ENCODE measurements at places on chromosomes 7 and 10.

GRCh38 chr10:121133901-121134300 lies 282.7 kb downstream of the WDR11 start:
- no peak for DNase-seq

GRCh38 chr10:123027861-123028260 lies 19.1 kb downstream of the ACADSB start:
- no peak for DNase-seq

- DNase-seq, result no peak
These were observed 16.5 kb upstream of the UBE2D1 start for GRCh38 chr10:58318346-58318745.

DNA sequence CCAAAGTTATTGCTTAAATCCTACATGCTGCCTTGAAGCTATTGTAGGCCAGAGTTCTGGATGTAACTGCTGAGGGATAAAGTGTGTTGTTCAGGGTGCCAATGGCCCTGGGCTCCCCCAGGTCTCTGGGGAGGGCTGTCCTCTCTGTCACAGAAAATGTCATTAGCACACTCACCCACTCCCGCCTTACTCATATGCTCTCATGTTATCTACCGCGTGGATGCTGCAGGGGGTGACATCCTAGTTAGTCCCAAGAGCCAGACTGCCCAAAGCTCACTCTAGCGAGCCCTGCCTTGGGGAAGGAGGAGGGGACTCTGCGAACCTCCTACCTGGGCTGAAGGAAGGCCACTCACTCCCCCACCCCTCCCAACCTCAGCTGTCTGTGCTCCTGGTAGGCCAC lies 122.5 kb downstream of the FRMD4A start:
- DNase-seq, result no peak

DNA sequence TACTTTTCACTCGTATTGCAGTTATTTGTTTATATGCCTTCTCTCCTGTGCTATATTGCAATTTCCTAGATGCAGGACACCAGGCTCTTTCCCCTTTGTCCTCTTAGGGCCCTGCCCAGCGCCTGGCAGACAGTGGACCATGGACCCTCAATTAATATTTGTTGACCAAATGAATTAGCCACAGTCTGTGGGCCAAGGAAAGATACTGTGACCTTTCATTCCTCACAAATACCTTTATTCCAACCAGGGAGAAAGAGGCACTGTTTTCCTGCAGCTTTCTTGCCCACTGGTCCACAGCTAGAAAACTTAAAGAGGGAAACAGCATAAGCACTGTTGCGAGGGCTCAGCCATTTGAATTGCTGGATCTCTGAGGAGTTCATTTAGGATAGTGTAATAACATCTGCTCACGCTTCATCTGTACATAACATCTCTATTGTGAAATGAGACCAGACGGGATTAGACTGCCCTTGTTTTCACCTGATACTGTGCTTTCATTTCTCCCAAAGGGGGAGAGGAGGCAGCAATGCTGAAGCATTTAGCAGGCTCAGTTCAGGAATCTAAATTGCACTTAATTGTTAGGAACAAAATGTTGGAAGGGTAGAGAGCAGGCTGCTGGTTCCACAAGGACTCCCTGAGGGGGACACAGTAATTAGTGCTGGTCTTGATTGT lies 46.7 kb downstream of the TNS3 start:
- no peak for DNase-seq

- no peak for DNase-seq
These were observed 94.3 kb upstream of the PDE1C start for GRCh38 chr7:32164341-32164996.

- no peak for DNase-seq
These were observed 5.4 kb upstream of the PDE1C start for GRCh38 chr7:32075612-32076011.

DNA sequence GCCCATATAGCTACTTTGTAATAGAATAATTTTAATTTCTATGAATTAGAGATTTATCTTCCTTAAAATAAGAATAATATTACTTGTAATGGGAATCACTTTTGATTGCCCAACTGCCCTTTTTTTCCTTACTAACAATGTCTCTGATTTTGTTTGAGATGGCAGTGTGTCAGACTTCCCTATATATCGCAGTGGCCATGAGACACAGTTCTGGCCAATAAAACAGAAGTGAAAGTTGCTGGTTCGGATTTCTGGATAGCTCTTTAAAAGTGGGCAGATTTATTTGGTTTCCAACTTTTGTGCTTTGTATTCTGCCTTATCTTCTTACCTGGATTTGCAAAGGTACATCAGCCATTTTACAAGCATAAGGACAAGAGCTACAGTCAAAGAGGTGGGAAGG lies 170.2 kb downstream of the PPP1R17 start:
- no peak for DNase-seq

DNA sequence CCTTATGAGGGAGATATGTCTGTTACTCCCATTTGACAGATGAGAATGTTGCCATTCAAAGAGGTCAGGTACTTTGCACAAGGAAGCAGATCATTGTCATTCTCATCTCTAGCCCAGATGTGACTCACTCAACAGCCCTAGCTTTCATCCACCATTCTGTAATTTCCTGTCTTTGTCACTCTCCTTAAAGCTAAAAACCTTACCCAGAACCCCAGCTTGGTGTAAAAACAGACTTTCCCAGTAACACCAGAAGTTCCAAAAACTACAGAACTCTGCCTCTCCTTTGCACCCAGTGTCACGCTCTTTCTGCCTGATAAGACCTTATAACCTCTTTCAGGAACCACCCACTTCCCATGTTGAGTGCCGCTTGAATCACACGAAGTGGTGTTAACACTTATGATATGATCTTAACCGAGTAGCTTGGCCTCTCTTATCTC lies 89.1 kb upstream of the SP4 start:
- DNase-seq, result peak; percentile 76

DNA sequence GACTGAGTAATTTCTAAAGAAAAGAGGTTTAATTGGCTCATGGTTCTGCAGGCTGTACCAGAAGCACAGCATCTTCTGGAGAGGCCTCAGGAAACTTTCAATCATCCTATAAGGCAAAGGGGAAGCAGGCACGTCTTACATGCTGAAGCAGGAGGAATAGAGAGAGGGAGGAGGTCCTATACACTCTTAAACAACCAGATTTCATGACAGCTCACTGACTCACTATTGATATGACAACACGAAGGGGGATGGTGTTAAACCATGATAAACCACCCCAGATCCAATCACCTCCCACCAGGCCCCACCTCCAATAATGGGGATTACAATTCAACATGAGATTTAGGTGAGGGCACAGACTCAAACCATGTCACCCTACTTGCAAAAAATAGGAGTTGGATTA lies 201.5 kb downstream of the CDK14 start:
- DNase-seq, result no peak

DNA sequence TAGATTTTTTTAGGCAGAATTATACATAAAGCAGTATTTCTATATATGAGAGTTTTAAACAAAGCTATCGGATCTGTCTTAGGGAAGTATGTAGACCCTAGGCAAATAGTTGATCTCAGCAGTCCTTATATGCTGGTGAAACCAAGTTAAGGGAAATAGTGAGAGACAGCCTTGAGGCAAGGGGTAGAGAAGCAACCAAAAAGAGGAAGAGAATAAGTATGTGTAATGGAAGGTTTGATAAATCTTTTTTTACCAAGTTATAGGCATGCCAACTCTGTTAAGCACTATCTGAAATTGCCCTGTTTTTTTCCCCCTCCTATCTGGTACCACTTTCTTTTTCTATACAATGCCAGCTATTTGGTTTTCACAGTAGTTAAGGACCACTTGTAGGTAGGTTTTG lies 19.9 kb downstream of the SPAG6 start:
- no peak for DNase-seq

GRCh38 chr10:110115784-110116520 lies 91.5 kb upstream of the MXI1 start:
- DNase-seq, result no peak

- no peak for DNase-seq
These were observed 341.6 kb downstream of the PLXNA4 start for GRCh38 chr7:132234711-132235110.

DNA sequence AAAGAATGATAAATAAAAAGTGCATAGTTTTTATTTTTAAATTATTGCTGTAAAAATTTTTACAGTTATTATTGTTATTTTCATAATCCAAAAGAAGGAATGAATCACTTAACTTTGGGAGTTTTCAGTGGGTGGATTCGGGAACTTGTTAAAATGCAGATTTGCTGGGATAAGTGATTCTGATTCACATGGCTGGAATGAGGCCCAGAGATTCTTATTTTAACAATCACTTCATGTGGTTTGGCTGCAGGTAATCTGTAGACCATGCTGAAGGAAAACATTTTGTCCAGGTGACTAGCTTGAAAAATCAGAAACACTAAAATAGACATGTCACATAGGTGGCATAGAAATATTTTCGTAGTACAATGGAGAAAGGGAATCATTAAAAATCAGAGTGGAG lies 13.9 kb downstream of the CROT start:
- no peak for DNase-seq

GRCh38 chr10:127905848-127906261 lies 1.0 kb upstream of the PTPRE start:
- DNase-seq, result no peak

- no peak for DNase-seq
These were observed 26.5 kb upstream of the CHST15 start for GRCh38 chr10:124119946-124120345.

- DNase-seq, result no peak
These were observed 18.2 kb upstream of the CHST3 start for GRCh38 chr10:71945819-71946474.

DNA sequence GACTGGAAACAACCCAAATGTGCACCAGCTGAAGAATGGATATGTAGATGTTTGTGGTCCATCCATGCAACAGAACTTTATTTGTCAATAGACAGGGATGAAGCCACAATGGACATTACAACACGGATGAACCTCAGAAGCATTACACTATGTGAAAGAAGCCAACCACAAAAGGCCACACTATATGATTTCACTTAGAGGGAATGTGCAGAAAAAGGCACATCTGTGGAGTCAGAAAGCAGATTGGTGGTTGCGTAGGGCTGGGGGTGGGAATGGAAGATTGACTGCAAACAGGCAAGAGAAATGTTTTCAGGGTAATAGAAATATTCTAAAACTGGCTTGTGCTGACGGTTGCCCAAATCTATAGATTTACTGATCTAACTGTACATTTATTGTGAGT lies 34.3 kb upstream of the WASHC2A start:
- DNase-seq, result no peak

DNA sequence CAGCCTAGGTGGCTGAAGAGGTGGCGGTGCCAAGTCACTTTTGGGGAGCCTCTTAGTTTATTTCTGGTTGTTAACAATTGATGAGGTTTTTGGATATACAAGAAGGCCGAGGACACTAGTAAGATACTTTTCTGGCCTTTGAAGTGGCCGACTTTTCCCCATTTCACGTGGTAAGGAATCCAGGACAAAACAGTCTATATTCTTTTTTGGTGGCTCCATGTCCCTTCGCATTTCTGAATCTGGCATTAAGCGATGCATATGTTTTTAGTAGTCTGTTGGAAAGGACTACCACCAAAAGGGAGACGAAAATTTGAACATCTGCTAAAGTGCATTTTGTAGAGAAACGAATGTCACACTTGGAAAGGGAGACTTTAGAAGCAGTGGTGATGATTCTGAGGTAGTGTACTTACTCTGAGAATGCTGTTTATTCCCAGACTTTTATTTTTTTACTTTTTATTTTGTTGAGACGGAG lies 1.5 kb downstream of the MLLT10 start:
- DNase-seq, result no peak

- no peak for DNase-seq
These were observed 51.7 kb upstream of the FZD1 start for GRCh38 chr7:91212582-91212981.

GRCh38 chr10:131259535-131259934 lies 52.0 kb downstream of the TCERG1L start:
- DNase-seq, result no peak

DNA sequence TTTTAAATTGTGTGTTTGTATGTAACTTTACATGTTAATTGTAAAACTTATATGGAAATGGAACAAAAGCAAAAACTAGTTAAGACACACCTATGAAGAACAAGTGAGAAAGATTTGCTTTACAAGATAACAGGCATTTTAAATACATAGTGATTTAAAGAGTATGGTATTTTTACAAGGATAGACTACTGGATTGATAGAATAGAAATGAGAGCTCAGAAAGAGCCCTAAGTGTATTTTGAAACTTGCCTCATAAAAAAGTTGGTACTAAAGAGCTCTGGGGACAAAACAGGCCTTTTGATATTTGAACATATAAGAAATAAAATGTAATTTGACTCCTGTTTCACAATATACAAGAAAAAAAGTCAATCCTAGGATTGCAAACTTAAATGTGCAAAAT lies 928.4 kb downstream of the REEP3 start:
- no peak for DNase-seq

GRCh38 chr7:51705701-51706100 lies 389.1 kb upstream of the COBL start:
- no peak for DNase-seq

DNA sequence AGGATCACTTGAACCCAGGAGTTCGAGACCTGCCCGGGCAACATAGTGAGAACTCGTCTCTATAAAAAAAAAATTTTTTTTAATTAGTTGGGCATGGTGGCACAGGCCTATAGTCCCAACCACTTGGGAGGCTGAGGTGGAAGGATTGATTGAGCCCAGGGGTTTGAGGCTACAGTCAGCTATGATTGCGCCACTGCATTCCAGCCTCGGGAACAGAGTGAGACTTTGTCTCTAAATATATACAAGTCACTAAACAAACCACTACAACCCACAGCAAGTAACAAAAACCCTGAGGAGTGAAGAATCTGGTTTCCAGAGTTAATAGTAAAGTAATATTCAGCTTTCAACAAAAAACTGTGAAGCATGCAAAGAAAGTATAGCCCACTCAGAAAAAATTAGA lies 32.7 kb upstream of the HHEX start:
- DNase-seq, result no peak

GRCh38 chr10:72107325-72108003 lies 19.1 kb upstream of the SPOCK2 start:
- DNase-seq, result peak; percentile 35
